ENCODE measurements at places on chromosomes 11 and 22.

DNA sequence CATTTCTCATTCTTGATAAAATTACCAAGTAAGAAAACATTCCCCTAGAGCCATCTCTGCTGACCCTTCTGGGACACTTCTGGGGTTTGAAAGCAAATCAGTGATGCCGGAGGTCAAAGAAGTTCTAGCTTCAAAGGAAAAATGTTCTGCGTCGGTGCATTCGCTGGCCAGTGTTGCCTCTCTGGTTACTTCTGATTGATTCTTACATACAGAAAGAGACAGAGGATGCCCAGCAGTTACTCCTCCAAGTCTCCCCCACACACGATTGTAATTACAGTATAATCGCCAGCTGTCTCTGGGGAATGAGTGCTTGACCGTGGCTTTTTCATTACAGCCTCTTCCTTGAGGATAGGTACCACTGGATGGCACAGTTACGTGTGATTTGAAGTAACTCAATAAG lies 150.9 kb downstream of the SNX19 start:
- no peak for DNase-seq

GRCh38 chr11:118930094-118930712 lies 4.5 kb upstream of the BCL9L start:
- DNase-seq = peak; percentile 82

- DNase-seq = no peak
Observed at GRCh38 chr22:17754233-17754925, 19.9 kb downstream of the BID start.

DNA sequence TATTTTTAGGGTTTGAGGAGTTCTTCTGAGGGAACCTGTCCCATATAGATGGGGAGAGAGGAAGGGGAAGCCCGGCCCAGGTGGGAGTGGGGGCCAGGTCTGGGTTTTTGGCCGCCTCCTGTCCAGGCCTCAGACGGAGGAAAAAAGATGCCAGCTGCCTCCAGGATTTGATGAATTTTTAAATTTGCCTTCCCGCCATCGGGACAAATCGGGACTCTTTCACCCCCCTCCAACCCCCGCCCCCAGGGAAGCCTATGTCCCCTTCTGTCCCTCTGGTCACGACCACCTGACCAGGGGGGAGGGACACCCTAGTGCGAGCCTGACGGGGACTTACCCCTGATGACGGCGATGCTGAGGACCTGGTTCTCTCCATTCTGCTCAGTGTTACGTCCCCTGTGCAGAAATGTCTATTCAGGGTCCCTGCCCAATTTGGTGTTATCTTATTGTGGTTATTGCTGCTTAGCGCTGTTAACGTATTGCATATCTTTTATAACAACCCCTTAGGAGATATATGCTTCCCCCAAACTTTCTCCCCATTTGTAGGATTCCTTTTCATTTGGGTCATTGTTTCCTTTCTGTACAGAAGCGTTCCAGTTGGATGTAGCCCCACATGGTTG lies 115.9 kb upstream of the GRK3 start:
- no peak for DNase-seq

DNA sequence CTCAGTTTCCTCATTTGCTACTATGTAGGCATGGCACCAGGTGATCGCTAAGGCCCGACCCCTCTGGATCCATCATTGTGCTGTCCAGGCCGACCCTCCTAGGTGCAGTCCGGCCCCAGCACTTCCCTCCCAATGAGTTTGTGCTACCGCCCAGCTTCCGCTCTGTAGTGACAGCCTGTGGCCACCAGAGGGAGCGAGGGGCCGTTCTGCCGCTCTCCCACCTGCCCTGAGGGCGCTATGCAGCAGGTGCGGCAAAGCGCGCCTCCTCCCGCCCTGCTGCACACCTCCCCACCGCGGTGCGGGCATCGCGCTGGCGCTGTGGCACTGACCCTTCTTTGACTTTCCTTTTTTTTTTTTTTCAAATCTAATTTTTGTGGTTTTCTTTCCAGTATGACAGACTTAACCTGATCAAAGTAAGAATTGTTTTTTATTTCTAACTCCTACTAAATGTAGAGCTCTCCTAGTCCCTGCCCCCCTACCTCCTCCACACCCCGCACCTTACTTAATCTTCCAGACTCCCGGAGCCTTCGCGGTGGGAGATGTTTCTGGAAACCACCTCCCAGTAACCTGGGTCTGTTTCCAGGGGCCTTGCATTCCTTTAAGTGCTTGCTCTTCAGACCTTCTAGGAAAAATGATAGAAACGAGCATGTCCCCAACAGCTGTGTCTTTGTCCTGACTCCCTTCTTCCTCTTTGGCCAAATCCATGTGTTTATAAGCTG lies 73.7 kb downstream of the SCN3B start:
- DNase-seq = peak; percentile 49

DNA sequence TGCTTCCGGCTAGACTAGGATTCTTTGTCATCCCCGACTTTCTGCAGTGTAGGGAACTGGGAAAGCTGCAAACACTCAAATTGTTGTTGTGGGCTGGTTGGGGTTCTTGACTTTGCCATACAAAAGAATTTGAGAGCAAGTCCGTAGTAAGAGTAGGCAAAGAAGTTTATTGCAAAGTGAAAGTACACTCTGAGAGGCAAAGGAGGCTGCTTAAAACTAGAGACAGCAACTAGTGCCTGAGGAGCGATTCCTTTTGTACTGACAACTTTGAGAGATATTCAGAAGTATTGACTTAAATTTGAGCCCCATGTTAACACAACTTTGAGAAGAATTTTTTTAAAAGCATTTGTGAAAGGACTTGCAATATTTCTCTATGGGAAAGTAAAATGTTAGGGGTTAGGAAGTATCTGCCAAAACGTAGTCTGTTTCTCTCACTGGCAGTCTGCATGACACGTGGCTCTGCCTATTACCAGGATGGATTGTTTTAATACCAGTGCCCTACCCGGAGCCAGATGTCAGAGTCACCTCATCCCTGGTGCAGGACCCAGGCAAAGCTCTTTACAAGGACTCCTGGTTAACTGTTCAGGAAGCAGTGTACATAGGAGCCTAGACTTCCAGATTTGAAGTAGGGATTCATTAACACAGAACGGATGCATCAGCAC lies 85.0 kb upstream of the CLPB start:
- no peak for DNase-seq

DNA sequence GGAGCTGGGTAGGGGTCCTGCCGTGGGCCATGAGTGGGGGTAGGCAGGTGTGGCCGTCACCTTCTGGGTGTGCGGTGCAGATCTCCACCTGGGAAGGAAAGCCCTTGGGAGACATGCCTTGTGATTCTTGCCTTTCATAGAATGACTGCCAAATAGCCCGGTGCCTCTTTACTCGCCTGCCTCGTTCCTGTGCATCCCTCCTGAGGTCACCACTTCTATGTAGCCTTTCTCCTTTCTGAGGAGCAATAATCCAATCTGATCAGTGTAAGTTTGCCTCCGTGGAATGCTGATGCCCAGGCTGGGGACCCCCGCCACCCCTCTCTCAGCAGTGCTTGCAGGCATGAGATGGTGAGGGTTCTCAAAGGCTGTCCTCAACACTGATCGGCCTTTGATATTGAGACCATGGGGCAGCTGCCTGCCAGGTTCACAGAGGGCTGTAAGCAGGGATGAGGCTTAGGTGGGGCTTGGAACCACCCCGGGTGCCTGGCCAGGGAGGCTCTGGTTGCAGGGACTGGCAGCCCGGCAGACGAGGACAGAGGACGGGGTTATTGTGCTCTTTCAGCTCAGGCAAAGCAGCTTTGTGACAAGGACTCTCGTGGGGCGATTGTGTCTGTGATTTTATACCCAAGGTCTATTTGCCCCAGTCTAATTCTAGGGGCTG lies 86.1 kb upstream of the WNT7B start:
- no peak for DNase-seq

DNA sequence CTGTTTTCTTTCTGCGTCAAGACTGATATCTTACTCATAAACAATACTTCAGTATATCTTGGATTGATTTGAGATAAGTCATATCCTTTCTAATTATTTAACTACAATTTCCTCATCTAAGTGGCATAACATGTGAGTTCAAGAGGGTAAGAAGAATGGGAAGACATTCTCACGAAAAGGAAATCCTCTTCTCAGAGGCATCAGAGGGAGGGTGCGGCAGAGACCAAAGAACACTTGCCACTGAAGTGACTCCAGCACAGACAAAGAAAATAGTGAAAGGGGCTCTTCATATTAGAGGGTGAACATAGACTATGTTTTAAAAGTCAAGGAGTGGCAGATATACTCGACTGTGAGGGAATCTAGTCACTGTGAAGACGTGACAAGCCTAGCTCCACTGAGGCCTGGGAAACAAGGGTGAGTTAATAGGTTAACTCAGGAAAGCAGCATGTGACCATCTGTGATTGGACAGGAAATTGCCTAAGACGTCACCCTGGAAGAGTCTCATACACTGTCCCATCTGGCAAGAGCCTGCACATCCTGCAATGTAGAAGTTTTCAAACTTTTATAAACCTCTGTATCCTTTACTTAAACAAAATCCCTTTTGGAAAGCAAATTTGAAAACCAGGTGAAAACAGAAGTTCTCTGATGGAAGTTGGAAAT lies 1.9 kb upstream of the MMP1 start:
- DNase-seq = no peak

GRCh38 chr11:32071811-32072210 lies 19.1 kb upstream of the RCN1 start:
- DNase-seq = no peak

DNA sequence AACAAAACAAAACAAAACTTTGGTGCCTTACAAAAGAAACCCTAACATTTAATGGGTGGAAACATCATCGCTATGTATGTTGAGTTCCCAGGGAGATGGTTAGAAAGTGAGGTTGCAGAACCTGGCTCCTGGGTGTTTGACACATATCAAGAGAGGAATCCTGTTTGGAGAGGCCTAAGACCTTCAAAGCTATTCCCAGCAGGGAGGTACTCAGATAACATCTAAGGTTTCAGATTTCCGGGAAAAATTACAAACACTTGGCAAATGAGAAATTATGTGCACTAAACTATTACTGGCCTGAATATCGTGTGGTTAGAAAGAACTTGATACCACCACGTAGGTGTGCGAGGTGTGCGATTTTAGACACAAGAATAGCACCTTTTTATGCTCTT lies 18.5 kb downstream of the TRIM5 start:
- DNase-seq = no peak

DNA sequence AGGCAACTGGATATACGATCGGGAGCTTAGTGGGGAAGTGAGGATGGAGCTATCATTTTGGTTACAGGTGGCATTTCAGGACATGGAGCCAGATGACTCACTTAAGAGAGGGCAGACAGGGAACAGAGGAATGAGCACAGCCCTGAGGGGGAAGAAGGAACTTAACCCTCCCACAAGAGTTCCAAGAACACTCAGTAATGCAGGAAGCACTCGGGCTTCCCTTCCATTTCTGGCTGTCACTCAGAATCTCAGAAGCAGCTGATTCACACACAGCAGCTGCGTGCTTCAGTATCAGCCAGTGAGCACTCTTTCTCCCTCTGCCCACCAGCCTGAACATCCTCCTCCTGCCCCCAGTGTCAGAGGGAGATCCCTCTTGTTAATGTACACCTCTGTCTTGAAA lies 34.8 kb downstream of the EFCAB6 start:
- DNase-seq = no peak

- DNase-seq = no peak
Observed at GRCh38 chr11:29306527-29306926, 710.3 kb downstream of the KCNA4 start.

DNA sequence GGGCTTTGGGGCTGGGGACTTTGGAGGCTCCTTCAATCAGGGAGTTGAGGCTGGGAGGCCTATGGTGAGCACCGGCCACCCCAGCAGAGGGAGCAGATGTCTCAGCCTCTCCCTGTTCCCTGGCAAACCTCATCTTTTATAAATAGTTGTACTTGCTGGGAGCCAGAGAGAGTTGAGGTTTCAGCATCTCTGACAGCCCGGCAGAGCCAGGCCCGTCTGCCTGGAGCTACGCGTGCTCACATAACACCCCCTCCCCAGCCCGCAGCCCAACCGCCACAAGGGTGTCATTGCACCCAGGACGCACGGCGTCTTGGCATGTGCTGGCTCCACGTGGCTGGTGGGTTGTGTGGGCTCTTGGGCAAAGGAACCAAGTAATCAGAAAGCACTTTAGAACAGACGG lies 127.1 kb downstream of the CHST1 start:
- DNase-seq = no peak

- DNase-seq = peak; percentile 41
Observed at GRCh38 chr11:61293867-61294716, 1.0 kb downstream of the VWCE start.

GRCh38 chr11:113419454-113420003 lies 31.9 kb downstream of the ANKK1 start:
- no peak for DNase-seq

Measured in activated T-cell treated with anti-CD3 and anti-CD28 coated beads for 24 hours (primary cell).